Mesenteric fat pad (tissue), 1 donor: ENCODE measurements at places on chromosomes 16 and 17. TPM values are rescaled to one million over a fixed set of nuclear protein-coding genes. Genes with fewer than 3 reads are reported as not detected.

GRCh38 chr17:78708510-78708973, 73.5 kb downstream of the CYTH1 start:
- no peak for DNase-seq

BCAR1 gene
- total RNA-seq: 86.5 TPM

DNA sequence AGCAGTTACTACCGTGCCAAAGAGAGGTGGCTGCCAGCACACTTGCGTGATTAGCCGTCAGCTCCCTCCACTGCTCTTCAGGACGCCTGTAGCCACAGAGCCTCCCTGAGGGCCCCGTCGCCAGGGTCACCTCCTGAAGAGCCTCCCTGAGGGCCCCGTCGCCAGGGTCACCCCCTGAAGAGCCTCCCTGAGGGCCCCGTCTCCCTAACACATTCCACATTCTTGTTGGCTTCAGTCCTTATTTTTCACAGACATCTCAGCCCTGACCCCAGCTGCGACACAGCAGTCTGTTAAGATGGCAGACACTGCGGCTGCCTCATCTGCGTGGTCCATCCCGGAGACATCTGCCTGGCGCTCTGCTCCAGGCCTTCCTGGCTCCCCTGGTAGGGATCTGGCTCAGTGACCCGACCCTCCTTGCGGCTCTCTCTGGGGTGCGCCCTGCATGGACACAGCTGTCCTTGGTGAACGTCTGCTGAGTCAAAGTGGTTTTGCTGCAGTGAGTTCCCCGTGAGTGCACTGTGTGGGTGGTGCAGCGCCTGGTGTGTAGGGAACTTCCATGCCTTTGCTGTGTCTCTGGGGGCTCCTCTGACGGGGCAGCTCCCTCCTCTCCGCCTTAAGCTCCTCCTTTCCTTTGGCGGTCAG, 11.4 kb downstream of the ACSF3 start:
- no peak for DNase-seq

DNA sequence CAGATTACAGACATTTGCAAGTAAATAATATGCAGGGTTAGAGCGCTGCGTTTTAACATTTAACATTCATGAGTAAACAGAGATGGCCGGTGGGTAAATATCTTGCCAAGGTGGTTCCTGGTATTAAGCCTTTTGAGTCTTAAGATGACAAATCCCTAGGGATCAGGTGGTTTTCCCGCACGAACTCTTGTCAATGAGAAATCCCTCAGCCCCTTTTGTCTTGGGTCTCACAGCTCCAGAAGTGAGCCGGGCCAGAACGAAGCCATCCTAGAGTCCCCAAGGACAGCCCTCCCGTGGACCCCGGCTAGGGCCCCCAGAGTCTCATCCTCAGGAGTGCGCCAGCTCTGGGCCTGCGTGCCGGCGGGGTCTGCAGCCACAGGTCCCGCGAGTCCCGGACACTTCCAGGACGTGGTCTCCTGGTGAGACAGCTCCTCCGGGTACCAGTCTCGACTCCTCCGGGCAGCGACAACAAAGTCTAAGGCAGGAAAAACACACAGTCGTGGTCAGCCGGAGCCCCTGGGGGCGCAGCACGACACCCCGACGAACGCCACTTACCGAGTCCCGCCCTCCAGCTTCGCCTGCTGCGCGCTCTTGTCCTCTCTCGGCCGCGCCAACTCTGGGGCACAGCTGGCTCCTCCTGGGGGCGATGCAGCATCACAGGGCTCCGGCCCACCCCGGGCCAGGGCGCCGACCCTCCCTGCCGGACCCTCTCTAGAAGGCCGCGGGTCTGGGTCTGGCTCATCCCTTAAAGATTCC, 13.3 kb downstream of the MIS12 start:
- no peak for DNase-seq

- no peak for DNase-seq
Measured at GRCh38 chr16:74261068-74261467, 35.5 kb upstream of the PSMD7 start.

DNA sequence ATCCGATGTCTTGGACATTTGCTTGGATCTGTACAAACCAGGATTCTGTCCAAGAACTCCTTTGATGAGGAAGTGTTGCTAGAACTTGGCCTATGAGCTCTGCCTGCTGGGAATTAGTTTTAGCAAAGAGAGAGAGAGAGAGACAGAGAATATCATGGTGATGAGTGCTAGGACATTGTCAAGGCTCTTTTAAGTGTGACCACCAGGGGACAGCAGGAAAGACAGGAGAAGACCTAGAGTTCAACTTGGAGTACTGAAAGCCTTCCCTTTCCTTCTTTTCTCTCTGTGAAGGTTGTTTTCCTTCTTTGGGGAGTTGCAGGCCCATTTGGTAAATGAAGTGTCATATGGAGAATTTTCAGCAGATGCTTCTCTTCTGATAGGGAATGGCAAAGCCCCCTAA, 389.2 kb upstream of the HSBP1 start:
- no peak for DNase-seq

TBC1D3I gene
- 0.19 TPM for total RNA-seq

CUEDC1 gene
- total RNA-seq: 34.1 TPM

GRCh38 chr17:80372456-80372855, 42.5 kb upstream of the ENDOV start:
- DNase-seq: no peak

DNA sequence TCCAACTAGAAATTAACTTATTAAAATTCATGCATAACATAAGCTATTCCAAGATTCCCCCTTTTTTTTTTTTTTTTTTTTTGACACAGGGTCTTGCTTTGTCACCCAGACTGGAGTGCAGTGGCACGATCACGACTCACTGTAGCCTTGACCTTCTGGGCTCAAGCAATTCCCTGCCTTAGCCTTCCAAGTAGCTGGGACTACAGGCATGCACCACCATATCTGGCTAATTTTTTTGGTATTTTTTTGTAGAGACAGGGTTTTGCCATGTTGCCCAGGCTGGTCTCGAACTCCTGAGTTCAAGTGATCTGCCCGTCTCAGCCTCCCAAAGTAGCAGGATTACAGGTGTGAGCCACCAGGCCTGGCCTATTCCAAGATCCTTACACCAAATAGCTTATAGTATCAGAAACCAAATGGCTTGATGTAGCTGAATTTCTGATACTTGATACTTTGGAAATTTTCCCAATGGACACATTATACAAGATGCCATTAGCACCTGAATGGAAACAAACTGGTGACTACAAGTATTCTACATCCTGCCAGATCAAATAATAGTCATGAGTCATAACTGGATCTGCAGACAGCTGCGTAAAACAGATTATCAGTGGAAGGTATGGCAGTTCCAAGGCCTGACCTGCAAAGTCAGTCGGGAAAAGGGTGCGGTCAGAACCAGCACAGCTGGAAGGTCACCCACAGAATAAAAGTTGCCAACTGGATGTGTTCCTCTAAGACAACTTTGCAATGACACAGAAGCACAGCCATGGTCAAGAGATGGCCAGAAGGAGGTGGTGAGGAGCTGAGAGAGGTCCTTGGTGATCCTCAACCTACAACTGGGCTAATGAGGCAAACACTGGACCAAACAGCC, 14.5 kb downstream of the TUBG1 start:
- no peak for DNase-seq

DNA sequence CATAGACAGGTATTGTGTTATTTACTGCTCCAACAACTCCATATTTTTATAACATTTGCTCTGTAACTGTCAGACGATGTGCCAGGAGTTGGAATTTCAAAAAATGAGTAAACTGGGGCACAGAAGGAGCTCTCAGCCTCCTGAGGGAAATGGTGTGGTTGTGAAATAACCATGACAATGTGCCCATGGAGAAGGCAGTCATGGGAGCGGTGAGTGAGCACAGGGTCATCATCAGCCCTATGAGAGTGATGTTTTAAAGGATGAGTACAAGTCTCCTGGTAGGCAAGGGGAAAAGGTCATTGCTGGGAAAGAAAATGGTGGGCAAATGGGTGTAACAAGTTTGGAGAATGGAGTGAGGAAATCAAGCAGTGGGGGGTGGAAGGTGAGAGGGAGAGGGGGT, 115.0 kb upstream of the SEC14L1 start:
- no peak for DNase-seq

DNA sequence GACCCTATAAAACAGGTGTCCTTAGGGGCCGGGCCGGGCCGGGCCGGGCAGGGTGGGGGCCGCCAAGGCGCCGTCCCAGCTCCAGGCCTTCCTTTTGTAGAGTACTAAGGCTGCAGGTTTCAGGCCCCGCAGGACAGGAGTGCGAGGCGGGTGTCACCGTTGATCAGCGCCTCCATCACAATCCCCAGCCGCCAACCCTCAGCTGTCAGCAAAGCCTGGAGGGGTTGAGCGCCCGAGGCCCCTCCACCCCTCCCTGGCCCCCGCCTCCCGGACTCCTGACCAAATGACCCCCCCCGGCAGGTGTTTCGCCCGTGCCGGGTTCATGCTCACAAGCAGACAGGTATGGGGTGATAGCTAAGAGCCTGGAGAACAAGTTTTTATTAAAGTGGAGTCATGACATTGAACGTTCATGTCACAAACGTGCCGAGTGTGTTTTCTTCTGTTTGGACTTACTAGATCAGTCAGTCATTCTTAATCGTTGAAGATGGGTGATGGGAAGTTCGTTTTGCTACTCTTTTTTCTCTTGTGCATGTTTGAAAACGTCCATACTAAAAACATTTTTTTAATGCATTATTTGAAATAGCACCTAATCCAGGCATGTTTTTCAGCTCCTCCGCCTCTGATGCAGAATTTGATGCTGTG, 534 bp downstream of the ARL2BP start:
- no peak for DNase-seq

CBX2 gene
- 2.9 TPM for total RNA-seq

GRCh38 chr17:2214047-2214928, 89.3 kb downstream of the SMG6 start:
- DNase-seq: no peak

DNA sequence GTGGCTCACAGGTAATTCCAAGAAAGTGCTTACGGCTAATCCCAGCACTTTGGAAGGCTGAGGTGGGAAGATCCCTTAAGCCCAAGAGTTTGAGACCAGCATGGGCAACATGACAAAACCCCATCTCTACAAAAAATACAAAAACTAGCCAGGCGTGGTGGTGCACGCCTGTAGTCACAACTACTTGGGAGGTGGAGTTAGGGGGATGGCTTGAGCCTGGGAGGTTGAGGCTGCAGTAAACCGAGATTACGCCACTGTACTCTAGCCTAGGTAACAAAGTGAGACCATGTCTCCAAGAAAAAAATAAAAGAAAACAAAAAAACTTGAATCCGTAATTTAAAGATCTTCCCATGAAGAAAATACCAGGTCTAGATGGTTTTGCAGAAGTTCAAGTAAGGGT, 5.0 kb downstream of the ICAM2 start:
- DNase-seq: no peak

- no peak for DNase-seq
Measured at GRCh38 chr17:80289616-80290015, 29.0 kb downstream of the RNF213 start.

DNA sequence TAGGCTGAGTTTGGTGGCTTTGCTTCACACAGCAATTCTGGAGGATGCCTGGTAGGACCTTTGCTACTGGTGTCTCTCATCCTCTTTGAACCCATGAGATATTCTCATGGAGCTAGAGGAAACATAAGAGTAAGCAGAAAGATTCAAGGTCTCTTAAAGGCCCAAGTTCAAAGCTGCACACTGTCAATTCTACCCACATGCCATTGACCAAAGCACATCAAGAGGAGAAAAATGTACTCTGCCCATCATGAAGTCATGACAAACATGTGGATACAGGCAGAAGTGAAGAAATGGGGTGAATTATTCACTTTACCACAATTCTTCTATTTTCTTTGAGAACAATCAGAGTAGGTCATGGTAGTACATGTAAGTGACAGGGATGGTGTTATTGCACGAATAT, 13.1 kb downstream of the SKA2 start:
- DNase-seq: no peak

HS3ST3A1 gene
- 0.22 TPM for total RNA-seq

DNA sequence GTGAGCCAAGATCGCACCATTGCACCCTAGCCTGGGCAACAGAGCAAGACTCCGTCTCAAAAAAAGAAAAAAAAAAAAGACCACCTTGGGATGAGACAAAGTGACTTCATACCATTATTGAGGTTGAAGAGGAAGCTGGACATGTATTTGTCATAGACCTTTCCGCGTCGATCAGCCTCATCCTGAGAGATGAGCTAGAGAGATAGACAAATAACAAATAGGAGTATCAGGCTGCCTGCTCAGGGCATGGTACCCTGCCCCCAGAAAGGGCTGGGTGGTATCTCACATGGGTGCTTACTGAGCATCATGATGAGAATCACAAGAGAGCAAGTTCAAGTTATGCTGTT, 22.1 kb downstream of the CNTNAP1 start:
- no peak for DNase-seq

DNA sequence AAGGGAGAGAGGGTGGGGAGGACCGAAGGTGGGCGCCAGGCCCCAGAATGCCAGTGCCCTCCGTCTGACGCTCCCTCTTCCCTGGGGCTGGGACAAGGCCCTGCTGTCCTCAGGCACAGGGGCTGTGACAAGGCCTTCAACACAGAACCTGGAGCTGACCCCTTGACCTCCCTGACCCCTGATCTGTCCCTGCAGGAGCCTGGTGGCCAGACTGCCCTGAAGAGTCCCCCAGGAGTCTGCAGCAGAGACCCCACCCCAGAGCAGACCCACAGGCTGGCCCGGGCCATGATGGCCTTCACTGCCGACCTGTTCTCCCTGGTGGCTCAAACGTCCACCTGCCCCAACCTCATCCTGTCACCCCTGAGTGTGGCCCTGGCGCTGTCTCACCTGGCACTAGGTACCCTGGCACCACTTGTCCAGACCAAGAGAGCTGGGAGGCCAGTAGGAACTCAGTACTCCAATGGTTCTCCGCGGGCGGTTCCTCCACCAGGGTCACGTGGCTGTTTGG, 2.9 kb downstream of the SERPINF2 start:
- DNase-seq: no peak

DNA sequence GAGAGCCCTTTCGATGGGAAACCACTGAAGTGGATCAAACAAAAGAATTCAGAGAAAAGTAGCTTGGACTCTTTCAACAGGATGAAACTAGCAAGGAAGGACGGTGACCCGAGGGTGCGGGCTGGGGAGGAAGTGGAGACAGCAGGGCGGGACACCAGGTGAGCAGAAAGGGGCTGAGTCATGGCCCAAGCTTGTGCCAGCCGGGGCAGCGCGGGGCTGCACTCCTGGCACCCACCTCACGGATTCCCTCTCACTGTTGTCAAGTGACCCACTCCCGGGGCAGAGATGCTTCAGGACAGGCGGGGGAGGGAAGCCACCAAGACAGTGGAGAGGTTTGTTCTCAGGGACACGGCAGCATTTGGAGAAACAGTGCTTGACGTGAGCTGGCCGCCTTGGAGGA, 10.7 kb upstream of the RNF222 start:
- DNase-seq: no peak

- no peak for DNase-seq
Measured at GRCh38 chr16:54107583-54108202, 178.9 kb downstream of the IRX3 start.

- no peak for DNase-seq
Measured at GRCh38 chr16:86953631-86954391, 363.4 kb downstream of the C16orf95 start.

NPB gene
- total RNA-seq: not detected

TBC1D3C gene
- total RNA-seq: 0.19 TPM

ATXN7L3 gene
- total RNA-seq: 64.5 TPM

GRCh38 chr17:72682605-72683004, 409.9 kb downstream of the SLC39A11 start:
- no peak for DNase-seq

TBC1D3E gene
- total RNA-seq: not detected

- no peak for DNase-seq
Measured at GRCh38 chr17:42403150-42403549, 14.9 kb upstream of the STAT3 start.

GRCh38 chr17:15456496-15456895, 10.9 kb downstream of the CDRT4 start:
- DNase-seq: peak; percentile 85

TBC1D3L gene
- 5.5 TPM for total RNA-seq

GRCh38 chr16:30533146-30533522, 1.5 kb downstream of the ZNF747 start:
- DNase-seq: no peak
